ENCODE measurements at places on chromosomes 2 and 18.

DNA sequence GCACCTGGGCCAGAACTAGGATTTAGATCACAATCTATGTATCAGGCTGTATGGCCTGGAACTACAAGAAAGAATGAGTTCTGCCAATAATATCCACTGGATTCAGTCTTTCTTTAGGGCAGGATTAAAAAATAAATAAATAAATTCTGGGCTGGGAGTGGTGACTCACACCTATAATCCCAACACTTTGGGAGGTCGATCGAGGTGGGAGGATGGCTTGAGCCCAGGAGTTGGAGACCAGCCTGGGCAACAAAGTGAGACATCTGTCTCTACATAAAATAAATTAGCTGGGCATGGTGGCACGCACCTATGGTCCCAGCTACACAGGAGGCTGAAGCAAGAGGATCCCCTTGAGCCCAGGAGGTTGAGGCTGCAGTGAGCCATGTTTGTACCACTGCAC, 8.1 kb downstream of the AMMECR1L start:
- no peak for DNase-seq

DNA sequence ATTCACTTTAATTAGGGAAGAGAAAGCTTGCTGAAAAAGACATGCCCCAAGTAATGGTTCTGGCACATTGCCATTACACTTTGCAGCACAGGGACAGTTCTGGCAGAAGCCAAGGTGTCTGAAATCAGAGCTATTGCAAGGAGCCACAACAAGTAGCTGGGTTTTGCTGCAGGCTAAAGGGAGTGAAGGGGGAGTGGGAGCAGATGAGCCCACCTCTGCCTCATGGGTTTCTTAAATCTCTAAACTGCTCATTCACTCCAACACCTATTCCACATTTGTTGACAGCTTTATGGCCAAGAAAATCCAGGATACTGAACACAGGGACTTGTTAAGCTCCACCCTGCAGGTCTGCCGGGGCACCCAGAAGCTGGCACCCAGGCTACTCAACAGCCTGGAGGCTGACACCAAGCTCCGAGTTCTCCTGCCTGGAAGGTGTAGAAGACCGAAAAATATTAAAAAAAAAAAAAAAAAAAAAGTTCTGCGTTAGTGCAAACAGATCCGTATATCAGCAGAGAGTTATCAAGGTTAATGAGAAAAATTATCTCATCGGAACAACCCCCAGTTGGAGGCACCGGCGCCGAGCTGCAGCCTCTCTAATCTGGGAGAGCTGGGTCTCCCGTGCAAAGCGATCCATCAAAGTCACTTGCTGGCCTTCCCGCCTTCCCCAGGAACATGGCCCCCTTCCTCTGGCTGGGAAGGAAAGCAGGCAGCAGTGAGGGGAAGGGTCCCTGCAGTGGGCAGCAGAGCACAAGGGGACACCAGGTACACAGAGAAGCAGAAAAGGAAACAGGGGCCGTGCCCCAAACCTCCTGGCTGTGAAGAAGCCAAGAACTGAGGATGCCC, 123.7 kb downstream of the HNMT start:
- DNase-seq = no peak

GRCh38 chr2:16666449-16666801, 791 bp upstream of the CYRIA start:
- no peak for DNase-seq

GRCh38 chr18:77063260-77063659, 69.3 kb downstream of the MBP start:
- no peak for DNase-seq

GRCh38 chr2:196066291-196067087, 2.1 kb downstream of the DNAH7 start:
- DNase-seq = no peak

GRCh38 chr2:41791523-41791922, 256.3 kb upstream of the PKDCC start:
- no peak for DNase-seq

DNA sequence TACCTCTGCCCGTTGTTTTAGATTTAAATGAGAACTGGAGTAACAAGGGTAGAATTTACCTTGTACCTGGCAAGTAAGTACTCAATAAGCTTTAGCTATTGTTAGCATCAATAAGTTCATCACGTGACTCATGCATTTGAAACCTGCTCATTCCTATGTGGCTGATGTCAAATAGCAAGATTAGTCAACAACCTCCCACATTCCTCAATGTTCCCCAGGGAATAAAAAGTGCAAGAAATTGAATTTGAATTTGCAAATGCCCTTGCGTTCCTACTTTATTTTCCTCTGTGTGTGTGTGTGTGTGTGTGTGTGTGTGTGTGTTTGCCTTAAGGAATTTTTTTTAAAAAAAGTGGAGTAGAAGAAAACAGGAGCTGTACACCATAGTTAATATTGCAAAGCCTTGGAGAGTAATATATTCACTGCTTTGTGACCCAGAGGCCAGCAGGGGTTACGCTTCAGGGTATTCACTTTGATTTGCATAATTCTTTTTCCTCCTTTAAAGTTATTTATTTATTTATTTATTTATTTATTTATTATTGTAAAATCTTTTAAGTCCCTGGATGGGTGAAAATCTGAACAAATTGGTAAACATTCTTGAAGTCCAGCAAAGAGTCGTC, 43.9 kb upstream of the DNAH7 start:
- DNase-seq = no peak

DNA sequence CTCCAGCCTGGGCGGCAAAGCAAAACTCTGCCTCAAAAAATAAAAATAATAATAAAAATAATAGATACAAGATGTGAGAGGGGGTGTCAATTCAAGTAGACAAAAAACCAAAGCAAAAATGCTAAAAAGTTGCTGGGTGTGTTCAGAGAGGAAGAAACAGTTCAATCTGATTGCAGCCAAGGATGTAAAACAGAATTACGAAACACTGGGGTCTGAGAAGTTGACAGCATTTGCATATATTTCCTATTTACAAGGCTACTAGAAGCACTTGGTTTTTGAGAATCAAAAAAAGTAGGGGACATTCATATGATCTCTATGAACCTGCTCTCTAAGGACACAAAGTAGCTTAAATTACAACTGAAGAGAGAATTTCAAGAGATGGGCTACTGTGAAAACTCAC, 7.6 kb downstream of the TRIP12 start:
- DNase-seq = no peak

GRCh38 chr2:192150166-192150565, 44.6 kb downstream of the TMEFF2 start:
- no peak for DNase-seq

DNA sequence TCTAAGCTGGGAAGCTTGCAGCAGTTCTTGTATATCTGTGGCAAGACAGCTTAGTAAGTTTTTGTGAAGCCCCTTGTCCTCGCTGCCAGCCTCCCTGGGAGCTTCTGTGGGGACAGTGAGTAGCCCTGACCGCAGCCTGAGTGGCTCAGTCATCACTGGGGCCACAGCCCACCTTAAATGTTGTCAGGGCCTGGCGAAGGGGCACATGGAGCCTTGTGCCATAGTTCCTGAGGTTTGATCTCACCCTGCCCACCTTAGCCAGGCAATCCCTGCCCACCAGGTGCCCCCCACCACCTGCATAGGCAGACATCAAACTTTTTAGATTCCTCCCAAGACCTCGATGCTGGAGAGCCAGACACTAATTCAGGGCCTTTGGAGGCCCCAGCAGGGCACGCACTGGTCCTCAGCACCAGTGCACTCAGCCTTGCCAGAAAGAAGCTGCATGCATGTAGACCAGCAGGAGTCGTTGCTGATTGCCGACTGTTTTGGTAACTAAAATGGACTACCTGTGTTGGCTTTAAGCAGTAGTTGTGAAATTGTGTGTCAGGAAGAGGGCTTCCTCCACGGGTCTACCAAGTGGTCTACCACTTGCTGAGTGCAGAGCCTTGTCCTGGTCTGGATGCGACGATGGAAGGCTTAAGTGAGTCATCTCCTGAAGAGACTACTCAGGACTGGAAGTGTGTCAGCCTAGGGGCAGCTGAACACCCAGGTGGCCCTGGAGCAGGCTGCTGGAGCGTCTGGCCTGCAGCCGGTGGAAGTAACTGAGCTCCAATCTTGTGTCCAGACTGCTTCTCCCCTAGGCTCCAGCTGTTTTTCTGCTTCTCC, 233.1 kb downstream of the SEPTIN10 start:
- DNase-seq = no peak

DNA sequence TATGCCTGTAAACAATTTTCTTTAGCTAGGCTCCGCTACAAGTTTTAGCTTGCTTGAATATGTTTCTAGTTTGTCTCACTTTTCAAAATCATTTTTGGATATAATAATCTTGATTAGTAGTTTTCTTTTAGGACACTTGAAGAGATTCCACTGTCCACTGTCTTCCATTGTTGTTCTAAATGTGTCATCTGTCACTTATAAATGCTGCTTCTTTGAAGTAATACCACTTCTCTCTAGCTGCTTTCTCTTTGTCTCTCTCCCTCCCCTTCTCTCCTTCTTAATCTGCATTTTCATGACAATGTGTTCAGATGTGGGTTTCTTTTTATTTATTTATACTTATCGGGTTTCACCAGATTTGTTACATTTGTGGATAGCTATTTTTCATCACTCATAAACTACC, 73.7 kb upstream of the DPP10 start:
- DNase-seq = no peak

DNA sequence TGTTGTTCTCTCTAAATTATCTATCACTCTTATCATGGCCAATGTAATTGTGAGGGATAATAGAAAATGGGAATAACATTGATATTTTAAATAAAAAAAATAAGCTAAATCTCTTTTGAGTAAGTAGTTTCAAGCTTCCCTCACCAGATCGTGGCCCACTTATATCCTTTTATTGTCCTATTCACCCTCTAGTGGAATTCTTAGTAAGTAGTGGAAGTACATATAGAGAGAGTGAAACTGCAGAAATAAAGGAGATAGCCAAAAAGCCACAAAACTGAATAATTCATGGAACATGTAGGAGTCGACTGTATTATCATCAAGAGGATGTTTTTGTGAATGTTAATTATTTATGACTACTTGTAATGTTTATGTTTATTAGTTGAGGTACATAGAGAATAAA, 66.1 kb upstream of the DTNA start:
- no peak for DNase-seq

DNA sequence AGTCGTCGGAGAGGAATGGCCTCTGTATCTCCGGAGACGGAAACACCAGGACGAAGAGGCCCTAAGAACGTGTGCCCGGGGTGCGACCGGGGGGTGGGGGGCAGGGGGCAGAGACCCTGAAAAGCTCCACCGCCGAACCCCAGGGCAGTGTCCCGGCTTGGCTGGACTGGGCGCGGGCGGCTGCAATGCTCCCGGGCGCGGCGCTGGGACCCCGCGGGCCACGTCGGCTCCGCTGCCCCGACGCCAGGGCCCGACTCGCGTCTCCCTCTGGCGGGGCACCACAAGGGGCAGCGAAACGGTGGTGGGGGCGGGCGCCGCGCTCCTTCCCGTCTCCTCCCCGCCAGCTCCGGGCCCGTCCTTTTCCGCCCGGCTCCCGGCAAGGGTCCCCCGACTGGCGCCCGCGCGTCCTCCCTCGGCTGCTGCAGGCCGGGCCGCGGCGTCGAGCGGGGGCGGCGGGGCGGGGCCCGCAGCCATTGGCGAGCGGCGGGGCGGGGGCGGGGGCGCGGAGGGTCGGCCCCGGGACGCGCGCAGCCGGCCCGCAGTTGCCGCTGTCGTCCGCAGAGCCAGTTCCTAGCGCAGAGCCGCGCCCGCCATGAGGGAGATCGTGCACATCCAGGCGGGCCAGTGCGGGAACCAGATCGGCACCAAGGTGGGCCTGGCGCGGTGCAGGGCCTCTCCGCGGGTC, at the start of gene TUBB6:
Gene TUBB6, plus strand, starts transcription at position 541 of the 685 bp plus-strand sequence. Its CDS starts 52 bp downstream, at position 593.
- DNase-seq = no peak

DNA sequence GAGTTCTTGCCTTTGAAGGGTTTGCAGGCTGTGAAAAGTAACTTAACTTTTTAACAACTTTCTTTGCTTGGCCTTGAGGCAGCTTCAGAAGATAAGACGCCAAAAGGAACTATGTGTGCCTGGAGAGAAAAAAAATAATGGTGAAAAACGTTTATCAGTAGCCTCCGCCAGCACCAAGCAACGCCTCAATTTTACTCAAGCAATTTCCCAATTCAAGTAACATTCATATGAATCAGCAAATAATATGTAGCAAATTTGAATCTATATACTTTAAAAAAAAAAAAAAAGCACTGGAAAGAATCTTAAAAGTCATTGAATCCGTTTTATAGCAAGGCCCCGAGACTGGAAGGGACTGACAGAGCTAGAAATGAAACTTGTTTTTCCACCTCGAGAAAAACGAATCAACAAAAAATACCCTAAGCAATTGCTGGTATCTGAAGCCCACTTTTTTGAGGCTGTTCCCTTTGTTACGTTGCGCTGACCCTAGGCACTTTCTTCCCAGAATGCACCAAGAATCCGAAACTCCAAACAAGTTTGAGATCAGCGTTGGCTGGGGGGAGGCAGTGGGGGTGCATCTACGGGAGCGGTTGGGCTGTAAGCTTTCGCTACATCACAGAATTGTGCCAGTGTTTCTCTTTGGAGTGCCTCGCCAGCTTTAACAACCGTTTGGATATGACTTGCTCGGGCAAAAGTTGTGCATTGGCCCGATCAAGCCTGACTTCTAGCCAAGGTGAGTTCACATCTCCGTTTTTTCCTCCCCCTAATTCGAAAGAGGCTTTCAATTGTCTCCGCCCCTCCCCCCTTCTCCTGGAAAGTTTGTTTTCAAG, 2.7 kb upstream of the TGIF1 start:
- no peak for DNase-seq

- no peak for DNase-seq
These were observed 368.8 kb downstream of the ADCYAP1 start for GRCh38 chr18:1273469-1273868.
